ENCODE measurements at places on chromosomes 4 and X. TPM values are rescaled to one million over a fixed set of nuclear protein-coding genes. Genes with fewer than 3 reads are reported as not detected.

DNA sequence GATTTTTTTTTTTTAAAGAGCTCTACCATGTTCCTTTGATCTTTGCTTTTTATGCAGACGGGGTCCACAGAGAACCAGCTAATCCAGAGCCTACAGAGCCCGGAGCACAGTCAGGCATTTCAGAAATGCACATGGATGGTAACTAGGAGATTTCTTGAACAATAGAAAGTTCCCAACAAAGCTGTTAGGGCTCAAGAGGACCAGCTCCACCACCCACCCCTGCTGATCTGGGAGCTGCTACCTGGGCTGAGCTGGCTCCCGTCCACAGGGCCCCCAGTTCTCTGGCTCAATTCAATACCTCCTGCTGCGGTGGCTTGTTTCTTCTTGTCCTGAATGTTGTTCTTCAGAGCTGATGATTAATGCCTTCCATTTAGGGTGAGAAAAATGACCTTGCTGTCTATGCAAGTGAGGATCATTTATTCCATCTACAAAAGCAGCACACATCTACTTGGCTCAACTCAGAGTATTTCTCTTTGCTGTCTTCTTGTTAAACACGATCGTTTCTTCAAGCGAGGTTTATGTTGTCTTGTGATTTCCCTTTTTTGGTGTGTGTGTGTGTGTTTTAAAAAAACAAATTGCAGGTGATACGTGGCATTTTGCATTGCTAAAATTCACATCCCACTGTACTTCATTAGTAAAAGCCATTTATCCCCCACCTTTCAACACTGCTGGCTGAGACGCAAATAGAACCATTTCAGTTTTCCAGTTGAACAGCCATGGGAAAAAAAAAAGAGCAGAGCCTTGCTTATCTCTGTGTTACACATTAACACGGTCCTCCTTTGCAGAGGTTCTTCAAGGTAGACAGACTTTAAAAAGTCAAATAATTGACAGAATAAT, 31.3 kb downstream of the IGFBP7 start:
- DNase-seq: no peak

The TMEM31 gene
- polyA plus RNA-seq: not detected

The GDPD2 gene
- not detected for polyA plus RNA-seq

GRCh38 chrX:110987292-110987691, 108.7 kb upstream of the PAK3 start:
- no peak for DNase-seq

GRCh38 chr4:7186031-7186430, 6.3 kb upstream of the SORCS2 start:
- no peak for DNase-seq

GRCh38 chr4:3462321-3462789, 751 bp upstream of the DOK7 start:
- DNase-seq: no peak

The IBSP gene
- not detected for polyA plus RNA-seq

- no peak for DNase-seq
Observed at GRCh38 chr4:128782875-128783614, 26.5 kb upstream of the JADE1 start.

- DNase-seq: no peak
Observed at GRCh38 chrX:139559383-139560042, 29.0 kb downstream of the F9 start.

The ATP7A gene
- 8.0 TPM for polyA plus RNA-seq

DNA sequence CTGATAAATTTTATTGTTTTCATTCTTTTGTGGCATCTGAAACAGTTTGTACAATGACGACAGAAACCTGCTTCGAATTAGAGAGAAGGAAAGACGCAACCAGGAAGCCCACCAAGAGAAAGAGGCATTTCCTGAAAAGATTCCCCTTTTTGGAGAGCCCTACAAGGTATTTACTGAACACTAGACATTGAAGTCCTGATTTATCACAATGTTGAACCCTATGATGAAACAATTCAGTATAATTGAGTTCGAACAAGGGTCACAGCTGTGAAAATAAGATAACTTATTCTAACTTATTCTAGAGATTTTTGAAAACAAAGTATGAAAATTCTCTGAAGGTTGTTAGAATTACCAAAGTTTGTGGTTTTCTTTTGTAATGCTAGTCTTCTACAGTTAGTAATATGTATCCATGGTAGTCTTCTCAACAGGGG, 111.3 kb downstream of the AFF1 start:
- no peak for DNase-seq

The HSFX3 gene
- polyA plus RNA-seq: not detected

DNA sequence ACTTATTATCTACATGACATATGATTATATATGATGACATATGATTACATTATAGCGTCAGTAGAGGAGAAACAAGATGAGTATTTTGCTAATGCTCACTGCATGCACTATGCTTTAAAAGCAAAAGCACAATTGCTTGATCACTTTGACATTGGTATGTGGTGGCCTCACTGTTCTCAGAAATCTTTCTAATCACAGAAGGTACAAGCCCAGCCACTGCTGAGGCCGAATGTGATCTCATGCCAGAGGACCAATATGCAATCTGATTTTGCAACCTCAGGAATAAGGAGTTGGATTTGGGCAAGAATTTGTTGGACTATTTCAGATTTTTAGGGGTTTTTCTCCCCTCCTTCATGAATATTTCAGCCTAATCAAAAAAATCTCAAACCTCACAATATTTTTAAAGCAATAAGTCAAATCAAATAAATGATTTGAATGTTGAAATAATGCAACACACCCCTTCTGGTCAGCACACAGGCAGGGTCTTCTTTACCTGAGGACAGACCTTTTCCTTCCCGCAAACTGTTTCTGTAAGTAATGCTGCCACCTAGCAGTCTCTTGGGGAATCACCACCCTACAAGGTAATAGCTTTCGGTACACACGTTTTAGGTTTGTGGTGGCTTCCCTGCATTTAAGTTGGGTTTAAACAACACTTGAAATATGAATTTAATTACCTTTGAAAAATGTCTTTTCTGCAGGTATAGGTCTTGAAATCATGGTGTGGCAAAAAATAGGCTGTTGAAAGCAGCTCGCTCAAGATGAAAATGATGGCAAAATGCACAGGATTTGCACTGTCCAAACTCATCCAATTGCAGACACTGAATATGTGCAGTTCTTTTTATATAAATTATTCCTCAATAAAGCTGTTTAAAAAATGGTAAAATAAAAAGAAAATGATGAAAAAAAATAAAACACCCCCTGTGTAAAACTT, 4.8 kb upstream of the CXCL13 start:
- no peak for DNase-seq

DNA sequence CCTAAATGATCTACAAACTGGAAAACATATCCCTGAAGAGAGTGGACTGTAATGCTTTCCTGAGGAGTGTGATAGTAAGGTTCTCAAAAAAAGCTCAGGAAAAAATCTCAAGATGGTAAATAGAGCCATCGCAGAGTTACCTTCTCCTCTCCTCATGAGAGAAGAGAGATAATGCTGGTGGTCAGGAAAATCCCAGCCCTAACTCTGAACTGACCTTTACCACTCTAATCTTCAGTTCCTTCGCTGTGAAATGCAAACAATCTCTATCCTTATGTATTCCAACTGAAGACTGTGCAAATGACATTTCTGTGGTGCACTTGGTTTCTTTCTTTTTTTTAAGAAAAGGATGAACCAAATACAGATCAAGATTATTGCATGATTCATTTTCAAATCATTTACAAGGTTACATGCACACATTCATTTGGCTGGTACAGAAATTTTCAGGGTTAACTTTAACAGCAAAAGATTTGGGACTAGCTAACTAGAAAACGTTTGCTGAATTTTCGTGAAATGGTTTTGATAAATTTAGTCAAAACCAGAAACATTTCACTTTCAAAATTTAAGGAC, 8.3 kb downstream of the PPM1K start:
- no peak for DNase-seq

GRCh38 chr4:43316813-43317212, 424.3 kb downstream of the GRXCR1 start:
- DNase-seq: no peak

DNA sequence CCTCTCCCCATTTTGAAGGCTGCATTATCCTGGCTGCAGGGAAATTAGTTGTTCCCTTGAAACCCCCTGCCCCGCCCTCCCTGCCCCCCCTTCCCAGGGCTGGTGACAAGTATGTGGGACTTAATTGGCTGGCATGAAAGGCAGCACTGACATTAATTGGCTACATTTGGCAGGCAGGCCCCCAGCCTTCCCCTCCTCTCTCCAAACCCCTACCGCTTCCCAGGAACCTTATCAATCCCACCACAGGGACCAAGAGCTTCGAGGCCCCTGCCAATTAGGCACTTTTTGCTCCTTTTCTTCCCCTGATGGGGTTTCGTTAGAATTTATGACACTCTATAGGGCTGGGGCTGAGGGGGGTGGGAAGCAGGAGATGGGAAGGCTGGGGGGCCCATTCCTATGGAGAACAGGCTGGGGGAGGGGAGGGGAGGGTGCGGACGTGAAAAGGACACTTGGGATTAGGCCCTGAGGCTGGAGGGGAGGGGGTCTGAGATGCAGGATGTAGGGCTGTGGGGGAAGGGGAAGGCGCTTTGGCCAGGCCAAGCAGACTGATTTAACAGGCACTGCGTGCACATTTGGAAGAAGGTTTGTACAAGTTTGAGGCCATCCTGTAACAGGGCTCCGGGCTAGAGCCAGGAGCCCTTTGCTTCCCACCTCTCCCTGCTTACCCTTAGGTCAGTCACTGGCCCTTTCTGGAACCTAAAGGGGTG, 52.2 kb downstream of the EFNB1 start:
- no peak for DNase-seq

GRCh38 chr4:67446811-67447210, 98.5 kb downstream of the CENPC start:
- DNase-seq: no peak

GRCh38 chr4:156103311-156103710, 149.6 kb upstream of the CTSO start:
- DNase-seq: no peak

- peak; percentile 93 for DNase-seq
Observed at GRCh38 chrX:149938427-149938880, at the start of gene EOLA2. Gene EOLA2 (minus strand): TSS chrX:149938491. CDS start chrX:149933874, 4,617 bp downstream.

The MAGEC3 gene
- polyA plus RNA-seq: not detected

The PNMA6F gene
- polyA plus RNA-seq: not detected

DNA sequence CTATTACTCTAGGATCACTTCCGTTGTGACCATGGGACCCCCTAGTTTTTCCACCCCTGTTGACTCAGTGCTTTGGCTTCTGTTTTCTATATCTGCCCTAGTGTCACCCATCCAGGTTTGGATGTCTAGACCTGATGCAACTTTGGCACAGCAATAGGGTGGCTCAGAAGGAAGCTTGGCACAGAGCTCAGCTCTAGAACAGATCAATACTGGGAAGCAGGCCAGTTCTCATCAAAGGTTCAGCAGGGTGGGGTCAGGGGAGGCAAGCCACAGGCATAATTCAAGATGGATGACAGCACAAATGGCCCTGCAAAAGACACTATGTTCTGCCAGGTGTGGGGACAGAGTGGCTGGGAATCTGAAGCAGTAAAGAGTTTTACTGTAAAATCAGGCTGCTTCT, 74.2 kb upstream of the EGFL6 start:
- no peak for DNase-seq

DNA sequence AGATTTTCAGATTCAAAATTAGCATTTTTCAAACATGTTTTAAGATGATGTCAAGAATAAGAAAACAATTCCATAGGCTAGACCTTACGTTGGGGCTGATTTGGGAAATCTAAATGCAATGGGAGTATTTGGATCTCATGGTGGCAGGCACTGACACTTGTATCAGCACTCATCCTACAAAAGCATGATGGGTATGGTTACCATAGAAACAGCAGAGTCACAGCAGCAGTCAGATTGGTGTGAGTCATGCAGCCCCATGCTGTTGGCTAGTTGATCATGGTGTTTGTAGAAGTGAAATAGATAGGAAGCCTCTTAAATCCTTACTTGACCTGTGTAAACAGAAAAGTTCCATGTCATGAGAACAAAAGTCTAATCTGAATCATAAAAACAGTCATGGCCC, 1637.3 kb upstream of the PABPC4L start:
- DNase-seq: no peak

The CNKSR2 gene
- 13.6 TPM for polyA plus RNA-seq

DNA sequence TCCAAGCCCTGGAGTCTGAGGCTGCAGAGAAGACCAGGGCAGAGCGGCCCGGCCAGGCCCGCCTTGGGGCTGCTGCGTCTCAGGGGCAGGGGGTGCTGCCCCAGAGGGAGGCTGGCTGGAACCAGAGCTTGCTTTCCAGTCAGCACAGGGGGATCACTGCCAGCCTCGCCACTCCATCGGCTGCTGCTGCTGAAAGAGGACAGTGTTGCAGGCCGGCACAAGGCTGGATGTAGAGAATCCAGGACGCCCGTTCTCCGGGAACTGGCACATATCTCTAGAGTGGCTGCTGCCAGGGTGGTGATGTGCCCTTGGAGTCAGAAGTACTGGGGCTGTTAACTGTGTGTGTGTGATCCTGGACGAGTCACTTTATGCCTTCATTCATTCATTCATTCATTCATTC, 31.9 kb upstream of the SORCS2 start:
- DNase-seq: no peak

GRCh38 chr4:34412911-34413310, 1831.4 kb downstream of the ARAP2 start:
- no peak for DNase-seq

All from naive thymus-derived CD4-positive, alpha-beta T cell (primary cell).